ENCODE measurements at places on chromosomes 6 and 20.

DNA sequence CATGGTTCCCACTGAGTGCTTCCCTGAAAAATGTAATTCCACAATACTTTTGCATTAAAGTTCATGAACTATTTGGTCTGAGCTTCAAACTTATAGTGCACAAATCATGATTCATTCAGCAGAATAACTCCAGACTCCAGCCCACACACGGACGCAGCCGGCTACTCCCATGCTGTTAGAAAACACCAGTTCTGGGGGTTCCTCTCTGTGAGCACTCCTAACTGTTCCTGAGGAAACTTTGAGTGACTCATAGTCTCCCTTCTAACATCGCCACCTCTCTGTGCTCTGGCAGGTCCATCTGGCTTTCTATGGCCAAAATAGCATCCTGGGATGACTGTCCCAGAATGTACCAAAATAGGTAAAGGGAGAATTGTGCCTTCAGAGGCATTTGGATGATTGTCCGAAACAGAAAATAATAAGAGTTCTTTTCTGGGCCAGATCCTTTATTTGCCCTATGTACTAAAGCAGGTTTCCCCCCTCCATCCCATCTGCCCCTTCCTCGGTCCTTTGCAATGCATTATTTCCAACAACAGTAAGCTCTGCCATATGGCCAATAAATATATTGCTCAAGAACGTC lies 32.3 kb upstream of the LY86 start:
- DNase-seq, result no peak

GRCh38 chr6:167669870-167670802 lies 156.6 kb upstream of the AFDN start:
- no peak for DNase-seq

GRCh38 chr6:11346516-11346915 lies 114.0 kb upstream of the NEDD9 start:
- no peak for DNase-seq

- no peak for DNase-seq
These were observed 2.9 kb downstream of the ZBTB46 start for GRCh38 chr20:63828124-63828523.

GRCh38 chr20:37990571-37991151 lies 42.6 kb downstream of the TTI1 start:
- no peak for DNase-seq

DNA sequence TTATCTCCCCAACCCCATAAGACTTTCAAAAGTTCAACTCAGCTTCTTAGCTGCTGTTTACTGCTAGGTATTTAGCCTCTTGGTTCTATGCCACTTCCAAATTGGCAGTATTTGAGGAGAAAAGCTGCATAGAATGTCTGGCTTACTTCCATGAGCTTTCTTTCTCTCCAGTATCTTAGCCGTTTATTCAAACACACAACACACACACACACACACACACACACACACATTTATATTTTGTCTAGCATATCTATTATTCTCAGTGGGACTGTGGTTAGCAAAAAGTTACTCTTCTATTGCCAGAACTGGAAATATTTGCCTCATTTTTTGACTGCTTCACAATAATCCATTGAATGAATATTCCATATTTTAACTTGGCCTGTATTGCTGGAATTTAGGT lies 634.2 kb upstream of the IMPG1 start:
- DNase-seq, result no peak

DNA sequence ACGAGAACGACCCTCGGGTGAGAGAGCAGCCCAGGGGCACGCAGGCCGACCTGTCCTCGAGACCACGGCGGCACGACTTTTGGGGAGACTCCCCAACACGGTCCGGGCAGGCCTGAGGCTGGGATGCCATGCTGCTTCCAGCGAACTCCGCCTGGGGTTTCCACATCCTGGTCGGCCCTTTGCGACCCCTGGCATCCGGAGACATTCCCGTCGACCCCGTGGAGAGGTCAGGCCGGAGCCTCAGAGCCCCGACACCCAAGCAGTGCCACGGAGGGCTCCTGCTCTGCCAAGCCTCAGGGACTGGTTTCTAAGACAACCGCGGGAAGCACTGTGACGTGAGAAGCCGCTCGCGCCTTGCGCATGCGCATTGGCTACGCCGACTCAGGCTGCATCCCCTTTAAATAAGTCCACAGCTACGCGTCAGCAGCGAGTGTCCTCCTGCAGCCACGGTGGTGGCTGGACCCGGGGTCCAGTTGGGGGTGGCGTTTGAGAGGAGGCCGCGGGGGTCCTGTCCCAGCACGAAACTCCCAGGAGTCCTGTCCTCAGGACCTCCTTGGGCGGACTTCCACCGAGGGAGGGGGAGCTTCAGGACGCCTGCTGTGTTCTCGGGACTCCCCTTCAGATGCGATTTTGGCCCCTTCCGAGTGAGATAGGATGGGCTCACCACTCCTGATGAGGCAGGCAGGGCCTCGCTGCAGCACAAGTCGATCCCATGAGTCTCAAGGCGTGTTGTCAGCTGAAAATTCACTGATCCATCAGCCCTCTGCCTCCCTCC lies 1089.3 kb upstream of the DEFB115 start:
- DNase-seq, result no peak

- no peak for DNase-seq
These were observed 54.8 kb upstream of the ADGRG6 start for GRCh38 chr6:142246960-142247359.

- DNase-seq, result no peak
These were observed 172.1 kb downstream of the PRL start for GRCh38 chr6:22124756-22125155.

GRCh38 chr6:109055771-109056235 lies 38.8 kb downstream of the SESN1 start:
- DNase-seq, result no peak

GRCh38 chr6:144405163-144405562 lies 120.0 kb downstream of the UTRN start:
- DNase-seq, result no peak

DNA sequence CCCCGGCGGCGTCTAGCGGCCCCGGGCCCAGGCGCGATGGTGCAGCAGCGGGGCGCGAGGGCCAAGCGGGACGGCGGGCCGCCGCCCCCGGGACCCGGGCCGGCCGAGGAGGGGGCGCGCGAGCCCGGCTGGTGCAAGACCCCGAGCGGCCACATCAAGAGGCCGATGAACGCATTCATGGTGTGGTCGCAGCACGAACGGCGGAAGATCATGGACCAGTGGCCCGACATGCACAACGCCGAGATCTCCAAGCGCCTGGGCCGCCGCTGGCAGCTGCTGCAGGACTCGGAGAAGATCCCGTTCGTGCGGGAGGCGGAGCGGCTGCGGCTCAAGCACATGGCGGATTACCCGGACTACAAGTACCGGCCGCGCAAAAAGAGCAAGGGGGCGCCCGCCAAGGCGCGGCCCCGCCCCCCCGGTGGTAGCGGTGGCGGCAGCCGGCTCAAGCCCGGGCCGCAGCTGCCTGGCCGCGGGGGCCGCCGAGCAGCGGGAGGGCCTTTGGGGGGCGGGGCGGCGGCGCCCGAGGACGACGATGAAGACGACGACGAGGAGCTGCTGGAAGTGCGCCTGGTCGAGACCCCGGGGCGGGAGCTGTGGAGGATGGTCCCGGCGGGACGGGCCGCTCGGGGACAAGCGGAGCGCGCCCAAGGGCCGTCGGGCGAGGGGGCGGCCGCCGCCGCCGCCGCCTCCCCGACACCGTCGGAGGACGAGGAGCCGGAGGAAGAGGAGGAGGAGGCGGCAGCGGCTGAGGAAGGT lies 715 bp downstream of the SOX12 start:
- peak; percentile 62 for DNase-seq

DNA sequence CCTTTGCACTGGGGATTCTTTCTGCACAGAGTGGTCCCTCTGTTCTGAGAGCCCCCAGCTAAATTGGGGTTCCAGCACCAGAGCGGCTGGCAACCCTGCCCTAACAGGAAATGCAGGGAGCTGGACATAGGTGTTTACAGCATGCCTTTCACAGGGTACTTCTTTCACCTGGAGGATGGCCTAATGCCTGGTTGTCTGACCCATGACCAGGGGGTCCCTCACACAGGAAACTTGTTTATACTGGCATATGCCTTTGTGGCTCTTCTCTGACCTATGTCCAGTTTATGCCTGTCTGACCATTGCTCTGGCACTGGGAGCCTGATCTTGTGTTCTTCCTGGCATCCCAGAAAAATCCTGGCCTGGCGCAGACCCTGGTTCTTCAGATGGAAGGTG lies 66.1 kb downstream of the AFG1L start:
- no peak for DNase-seq

DNA sequence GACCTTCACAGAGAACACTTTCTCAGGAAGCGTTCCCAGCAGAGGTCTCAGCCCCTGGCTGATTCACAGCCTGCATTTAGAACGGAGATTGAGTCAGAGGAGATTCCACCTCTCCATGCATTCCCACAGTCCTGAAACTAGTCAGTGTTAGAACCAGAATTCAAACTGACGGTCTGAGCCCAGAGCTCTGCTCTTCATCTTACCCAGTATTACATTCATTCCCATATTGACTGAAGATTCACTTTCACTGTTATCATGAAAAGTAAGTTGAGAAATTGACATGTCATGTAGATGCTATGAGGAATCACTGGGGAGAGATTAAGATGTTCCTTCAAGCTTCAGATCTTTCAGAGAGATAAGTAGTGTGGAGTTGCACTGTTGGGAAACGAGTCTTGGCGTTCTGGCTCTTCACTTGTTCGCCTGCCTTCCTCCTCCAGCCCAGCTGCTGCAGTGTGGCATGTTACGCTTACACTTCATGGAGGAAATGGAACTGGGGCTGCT lies 28.3 kb downstream of the MAS1 start:
- peak; percentile 47 for DNase-seq

GRCh38 chr20:13262671-13263360 lies 41.7 kb downstream of the ISM1 start:
- DNase-seq, result no peak

DNA sequence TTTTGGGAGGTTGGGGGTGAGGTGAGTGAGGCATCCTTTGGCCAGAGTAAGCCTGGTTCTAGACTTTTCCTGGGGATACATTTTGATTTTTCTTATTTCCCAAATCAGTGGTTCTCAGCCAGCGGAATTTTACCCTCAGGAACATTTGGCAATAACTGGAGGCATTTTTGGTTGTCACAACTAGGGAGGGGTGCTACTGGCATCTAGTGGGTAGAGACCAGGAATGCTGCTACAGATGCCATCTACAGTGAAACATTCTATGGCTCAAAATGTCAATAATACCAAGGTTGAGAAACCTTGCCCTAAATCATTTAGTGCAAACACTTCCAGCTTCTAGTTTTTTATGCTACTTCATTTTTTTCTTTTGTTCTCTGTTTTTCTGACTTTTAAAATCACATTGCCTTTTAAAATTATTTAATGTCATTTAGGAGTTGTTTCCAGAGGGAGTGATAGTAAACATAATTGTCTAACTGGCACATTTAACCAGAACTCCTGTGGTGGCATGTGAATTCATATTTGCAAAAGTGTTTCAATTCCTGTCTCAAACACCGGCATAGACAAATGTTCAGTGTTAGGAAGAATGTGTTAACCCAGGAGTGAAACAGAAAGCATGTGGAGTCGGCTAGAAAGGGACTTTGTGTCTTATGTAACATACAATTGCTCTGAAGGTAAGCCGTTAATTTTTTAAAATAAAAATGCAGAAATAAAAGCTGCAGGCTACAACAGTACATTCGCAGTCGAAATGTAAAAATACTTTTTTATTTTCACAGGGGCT lies 59.0 kb downstream of the QRSL1 start:
- DNase-seq, result no peak

GRCh38 chr20:44160133-44160532 lies 26.9 kb downstream of the JPH2 start:
- no peak for DNase-seq

GRCh38 chr6:153167061-153167891 lies 36.2 kb upstream of the RGS17 start:
- DNase-seq, result no peak

DNA sequence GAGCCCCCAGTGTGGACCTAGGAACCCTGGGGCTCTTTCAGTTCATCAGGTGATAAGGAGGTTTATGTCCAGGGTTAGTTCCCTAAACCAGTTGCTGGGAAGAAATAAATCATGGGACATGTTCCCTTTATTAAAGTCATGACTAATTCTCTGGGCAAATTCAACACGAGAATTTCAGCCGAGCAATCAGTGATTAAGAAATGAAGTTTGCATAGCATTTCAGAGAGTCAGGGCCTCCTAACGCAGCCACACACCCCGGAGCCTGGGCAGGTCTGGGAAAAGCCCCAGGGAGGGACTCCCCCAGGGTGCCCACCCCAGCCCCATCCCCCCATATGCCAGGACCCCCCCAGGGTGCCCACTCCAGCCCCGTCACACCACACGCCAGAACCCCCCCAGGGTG lies 20.1 kb downstream of the SLCO4A1 start:
- DNase-seq, result no peak

DNA sequence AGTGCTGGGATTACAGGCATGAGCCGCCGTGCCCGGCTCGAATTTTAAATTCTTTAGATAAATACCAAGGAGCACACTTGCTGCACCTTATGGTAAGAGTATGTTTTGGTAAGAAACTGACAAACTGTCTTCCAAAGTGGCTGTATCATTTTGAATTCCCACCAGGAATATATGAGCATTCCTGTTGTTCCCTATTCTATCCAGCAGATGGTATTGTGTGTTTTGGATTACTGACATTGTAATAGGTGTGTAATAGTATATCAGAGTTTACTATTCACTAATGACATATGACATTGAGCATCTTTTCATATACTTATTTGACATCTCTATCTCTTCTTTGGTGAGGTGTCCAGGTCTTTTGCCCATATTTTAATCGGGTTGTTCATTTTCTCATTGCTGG lies 40.5 kb downstream of the TGM6 start:
- no peak for DNase-seq

- DNase-seq, result no peak
These were observed 81.8 kb downstream of the LCA5 start for GRCh38 chr6:79455446-79455845.

GRCh38 chr6:87351583-87351982 lies 7.0 kb downstream of the C6orf163 start:
- DNase-seq, result no peak

- DNase-seq, result no peak
These were observed 1.3 kb downstream of the SLA2 start for GRCh38 chr20:36644706-36645095.

GRCh38 chr6:133326584-133326983 lies 85.4 kb downstream of the EYA4 start:
- no peak for DNase-seq

DNA sequence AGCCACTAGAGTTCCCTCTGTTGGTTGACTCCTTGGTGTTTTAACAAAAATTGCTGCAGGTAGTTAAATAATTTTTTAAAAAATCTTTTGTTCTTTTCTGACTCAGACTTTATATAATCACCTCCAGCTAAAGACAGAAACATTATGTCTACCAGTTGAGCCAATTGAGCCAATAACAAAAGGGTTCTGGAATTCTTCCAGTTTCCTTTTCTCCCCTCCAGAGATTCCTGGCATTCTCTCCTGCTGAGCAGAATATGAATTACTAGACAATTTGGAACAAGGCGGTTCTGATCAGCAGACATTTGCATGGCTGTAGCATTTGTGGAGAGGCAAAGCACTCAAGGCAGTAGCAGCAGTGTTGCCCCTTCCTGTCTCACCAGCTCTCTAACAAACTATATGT lies 144.0 kb upstream of the SLC35B3 start:
- no peak for DNase-seq

DNA sequence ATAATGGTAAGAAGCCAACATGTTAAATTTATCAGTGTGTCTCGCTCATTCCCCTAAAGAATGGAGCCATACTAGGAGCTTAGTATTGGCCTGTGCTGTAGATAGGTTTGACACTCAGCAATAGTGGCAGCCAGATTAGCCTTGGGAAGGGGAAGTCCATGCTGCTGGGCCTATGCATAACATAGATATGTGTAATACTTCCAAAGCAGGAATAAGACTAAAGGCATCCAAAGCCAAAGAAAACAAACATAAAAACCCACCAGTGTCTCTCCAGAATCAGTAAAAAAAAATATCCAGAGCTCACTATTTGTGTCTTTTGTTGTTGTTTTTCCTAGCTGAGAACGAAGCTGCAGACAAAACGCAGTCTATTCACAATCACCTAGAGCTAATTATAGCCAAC lies 104.2 kb upstream of the STXBP5 start:
- DNase-seq, result no peak
